Suprapubic skin (tissue), 4 donors: ENCODE measurements at places on chromosomes 13 and 19. TPM values are rescaled to one million over a fixed set of nuclear protein-coding genes. Genes with fewer than 3 reads are reported as not detected.

GRCh38 chr13:82688400-82688994 is 1193.8 kb downstream of the SLITRK1 start:
- no peak for DNase-seq
- H3K4me3 ChIP-seq = peak overlapping the region; percentile 18
- no peaks in the 10 kb centered on the region for H3K36me3 ChIP-seq
- no peaks in the 10 kb centered on the region for H3K27me3 ChIP-seq
- peaks cover 6% of the 10 kb centered on the region for H3K4me1 ChIP-seq

GRCh38 chr19:35436477-35437405 is 11.3 kb upstream of the FFAR2 start:
- no peaks in the 10 kb centered on the region for H3K27me3 ChIP-seq
- H3K36me3 ChIP-seq = no peaks in the 10 kb centered on the region
- peak overlapping the region; percentile 11 for H3K4me3 ChIP-seq
- peaks cover 43% of the 10 kb centered on the region for H3K4me1 ChIP-seq
- DNase-seq = no peak

- H3K27me3 ChIP-seq = no peaks in the 10 kb centered on the region
- no peaks in the 10 kb centered on the region for H3K36me3 ChIP-seq
- no peak overlapping the region for H3K4me3 ChIP-seq
- peaks cover 55% of the 10 kb centered on the region for H3K4me1 ChIP-seq
- no peak for DNase-seq
Measured at GRCh38 chr19:18494267-18494607, 27.6 kb downstream of the ELL start.

PGLYRP2 gene
- not detected for total RNA-seq

- H3K27ac ChIP-seq = peak overlapping the region; percentile 64
- DNase-seq = no peak
- peaks cover 20% of the 10 kb centered on the region for H3K36me3 ChIP-seq
- peak overlapping the region; percentile 76 for H3K4me3 ChIP-seq
- H3K4me1 ChIP-seq = peaks cover 70% of the 10 kb centered on the region
Measured at GRCh38 chr19:2329149-2329478, 630 bp downstream of the SPPL2B start.

MBD3L3 gene
- total RNA-seq = not detected
